Left lung (tissue), 14 donors: ENCODE measurements at places on chromosomes 13 and 19.

- DNase-seq = peak; percentile 53
Measured at GRCh38 chr19:32287811-32288227, 57.6 kb upstream of the ZNF507 start.

DNA sequence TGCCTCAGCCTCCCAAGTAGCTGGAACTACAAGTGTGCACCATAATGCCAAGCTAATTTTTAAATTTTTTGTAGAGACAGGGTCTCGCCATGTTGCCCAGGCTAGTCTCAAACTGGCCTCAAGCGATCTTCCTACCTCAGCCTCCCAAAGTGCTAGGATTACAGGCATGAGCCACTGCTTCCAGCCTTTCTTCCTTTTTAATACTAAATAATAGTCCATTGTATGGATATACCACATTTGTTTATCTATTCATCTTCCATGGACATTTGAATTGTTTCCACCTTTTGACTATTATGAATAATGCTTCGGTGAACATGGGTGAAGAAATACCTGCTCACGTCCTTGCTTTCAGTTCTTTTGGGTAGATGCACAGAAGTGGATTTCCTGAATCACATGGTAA lies 24.4 kb downstream of the GARRE1 start:
- no peak for DNase-seq

- DNase-seq = peak; percentile 37
Measured at GRCh38 chr13:67023130-67023876, 206.8 kb downstream of the PCDH9 start.

DNA sequence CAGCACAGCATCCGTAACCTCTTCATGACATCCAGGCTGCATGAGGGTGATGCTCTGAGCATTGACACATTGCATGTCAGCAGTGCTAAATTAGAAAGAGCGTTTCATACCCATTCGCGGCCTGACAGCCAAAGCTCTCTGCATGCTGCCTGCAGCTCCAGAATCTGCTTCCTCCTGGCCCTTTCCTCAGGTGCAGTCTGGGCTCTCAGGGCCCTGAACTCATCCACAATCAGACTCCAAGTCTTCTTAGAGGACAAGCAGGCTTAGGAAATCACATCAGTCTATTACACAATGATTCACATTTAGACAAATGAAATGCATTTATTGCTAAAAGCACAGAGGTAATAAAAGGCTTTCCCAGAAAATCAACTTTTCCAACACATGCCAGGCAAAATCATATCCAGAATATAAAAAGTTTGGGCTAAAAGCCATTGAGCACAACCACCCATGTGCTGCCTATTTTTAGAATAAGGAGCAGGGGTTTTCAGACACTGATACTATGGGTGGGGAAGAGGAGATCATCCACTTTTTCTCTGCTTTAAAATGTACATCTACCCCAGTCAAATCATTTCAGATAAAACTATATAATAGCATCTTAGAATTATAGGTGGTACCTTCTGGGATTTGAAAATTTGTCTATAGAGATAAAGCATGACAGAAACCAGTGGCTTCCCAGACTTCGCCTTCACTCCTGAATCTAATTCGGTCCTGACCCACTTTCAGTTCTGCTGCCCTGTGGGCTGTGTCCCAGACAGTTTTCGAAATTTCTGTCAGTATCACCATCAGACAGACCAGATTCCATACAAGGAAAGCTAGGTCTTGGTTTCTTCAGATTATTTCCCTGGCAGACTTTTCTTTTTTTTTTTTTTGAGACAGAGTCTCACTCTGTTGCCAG lies 109.3 kb downstream of the COL4A2 start:
- no peak for DNase-seq

GRCh38 chr13:38803531-38803930 lies 116.7 kb downstream of the FREM2 start:
- DNase-seq = no peak

- no peak for DNase-seq
Measured at GRCh38 chr19:19444681-19445155, 39.2 kb downstream of the GATAD2A start.
